AG04449 (cell line): ENCODE measurements at places on chromosomes 3 and 15.

GRCh38 chr3:173743111-173743510 lies 345.6 kb downstream of the NLGN1 start:
- DNase-seq, result no peak

DNA sequence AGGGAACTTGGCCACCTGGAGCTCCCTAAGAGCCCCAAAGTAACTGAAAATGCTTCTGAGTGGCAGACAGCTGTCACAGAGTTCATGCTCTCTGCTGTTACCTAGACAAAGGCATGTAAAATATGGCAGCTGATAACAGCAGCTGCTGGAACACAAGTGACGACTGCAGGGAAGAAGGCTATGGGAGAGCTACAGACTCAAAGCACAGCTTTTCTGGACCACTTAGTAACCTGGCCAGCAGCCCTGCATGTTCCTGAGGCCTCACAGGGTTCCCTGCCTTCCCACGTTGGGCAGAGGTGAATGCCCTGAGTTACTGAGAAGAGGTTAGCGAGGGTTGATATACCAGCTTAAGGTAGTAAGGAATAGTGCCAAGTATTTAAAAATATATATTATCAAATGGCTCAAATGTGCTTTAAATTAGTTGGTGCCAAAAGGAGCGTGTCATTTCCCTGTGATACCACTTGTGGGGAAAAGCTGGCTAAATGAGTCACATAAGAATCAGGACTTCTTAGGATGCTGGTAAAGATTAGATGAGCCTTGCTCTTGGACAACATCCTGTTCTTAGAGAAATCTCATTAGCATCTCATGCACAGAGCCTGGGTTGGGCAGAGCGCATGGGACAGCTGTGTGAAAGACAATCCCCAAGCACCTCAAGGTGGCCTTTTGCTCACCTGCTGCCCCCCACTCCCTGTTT lies 76.4 kb upstream of the SCN5A start:
- DNase-seq, result no peak

- DNase-seq, result no peak
Measured at GRCh38 chr3:179681492-179682263, 28.8 kb downstream of the USP13 start.

- no peak for DNase-seq
Measured at GRCh38 chr15:63678393-63678792, 81.2 kb downstream of the FBXL22 start.

GRCh38 chr3:138914870-138915502 lies 32.0 kb downstream of the FOXL2 start:
- DNase-seq, result no peak
